HS-5 (cell line): ENCODE measurements at places on chromosomes 4 and X.

DNA sequence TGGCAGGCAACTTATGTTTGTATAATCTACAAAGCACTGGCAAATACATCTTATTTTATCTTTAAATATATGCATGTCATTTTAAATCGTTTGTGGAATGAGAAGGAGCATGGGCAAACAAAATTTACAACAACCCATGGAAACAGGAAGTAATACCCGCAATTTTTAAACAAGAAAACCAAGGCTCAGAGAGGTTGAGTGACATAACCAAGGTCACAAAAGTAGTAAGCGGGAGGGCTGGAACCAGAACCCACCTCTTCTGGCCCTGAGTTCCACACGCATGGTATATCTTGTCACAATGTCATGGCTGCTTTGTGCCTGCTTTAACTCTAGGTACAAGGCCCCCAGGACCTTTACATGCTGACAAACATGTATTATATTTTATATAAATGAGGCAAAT is 52.9 kb downstream of the SLC7A11 start:
- no peak for DNase-seq

- DNase-seq: no peak
Measured at GRCh38 chr4:82679531-82679930, 117.7 kb upstream of the TMEM150C start.

DNA sequence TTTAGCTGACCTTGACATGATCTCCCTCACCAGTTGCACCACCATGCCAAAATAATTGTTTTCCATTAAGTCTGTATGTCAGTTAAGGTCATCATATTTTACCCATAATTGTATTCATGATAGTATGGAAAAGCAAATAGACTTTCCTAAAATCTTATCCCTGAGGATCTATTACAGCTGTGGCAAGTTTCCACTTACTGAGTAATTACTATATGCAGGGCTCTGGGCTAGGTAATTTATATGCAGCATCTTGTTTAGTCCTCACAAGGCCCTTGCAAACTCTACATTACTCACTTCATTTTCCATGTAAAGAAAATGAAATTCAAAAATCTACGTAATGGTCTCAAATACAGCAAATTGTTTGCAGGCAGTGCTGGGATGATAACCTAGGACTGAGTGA is 34.8 kb downstream of the YIPF7 start:
- no peak for DNase-seq

DNA sequence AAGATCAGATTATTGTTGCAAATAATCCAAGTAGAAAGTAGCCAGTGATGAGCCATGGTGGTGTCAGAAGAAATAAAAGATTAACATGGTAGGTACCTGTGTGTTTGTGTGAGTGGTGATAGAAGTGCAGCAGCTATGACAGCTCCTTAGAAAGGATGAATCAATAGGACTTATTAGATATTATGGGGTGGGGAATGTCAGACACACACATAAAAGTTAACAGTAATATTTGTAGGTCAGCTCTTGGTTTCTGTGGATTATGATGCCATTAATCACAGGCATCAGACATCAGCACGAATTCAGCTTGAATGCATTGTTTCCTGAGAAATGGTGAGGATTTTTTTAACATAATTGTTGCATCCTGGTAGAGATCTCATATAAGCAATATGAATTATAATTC is 695.7 kb downstream of the CENPC start:
- no peak for DNase-seq

DNA sequence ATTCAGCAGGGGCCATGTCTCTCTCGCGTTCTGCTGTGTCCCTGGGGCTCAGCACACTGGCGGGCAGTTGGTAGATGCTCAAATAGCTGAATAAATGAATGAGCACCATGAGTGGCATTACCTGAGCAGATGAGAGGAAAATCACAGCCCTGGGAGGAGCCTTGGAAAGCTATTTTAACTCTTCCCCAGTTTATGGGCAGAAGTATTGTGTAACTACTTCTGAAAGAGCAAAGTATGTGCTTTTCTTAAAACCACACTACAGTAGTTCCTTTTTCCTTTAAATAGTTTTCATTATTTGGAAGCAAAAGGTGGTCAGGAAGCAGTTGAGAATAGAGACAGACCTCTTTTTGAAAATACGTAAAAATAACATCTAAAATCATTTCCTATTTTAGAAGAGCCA is 3.0 kb upstream of the PLAC1 start:
- no peak for DNase-seq

- no peak for DNase-seq
Measured at GRCh38 chrX:120759685-120760084, 116.0 kb downstream of the CT47B1 start.

DNA sequence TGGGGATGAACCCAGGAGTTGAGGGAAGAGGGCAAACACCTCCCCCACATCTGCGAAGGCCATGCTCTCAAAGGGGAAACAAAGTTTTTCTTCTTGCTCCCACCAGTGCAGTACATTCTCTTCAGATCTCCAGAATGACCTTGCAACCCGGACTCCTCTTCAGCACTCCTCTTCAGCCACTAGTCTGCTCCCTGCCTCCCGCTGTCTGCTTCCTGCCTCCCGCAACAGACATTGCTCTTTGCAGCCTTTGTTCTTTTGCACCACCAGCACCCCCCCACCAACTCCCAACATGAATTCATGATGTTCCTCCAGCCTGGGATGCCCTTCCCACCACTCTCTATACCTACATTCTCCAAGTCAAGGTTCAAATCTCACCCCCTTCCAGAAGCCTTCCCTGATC is 32.1 kb downstream of the UTP14A start:
- DNase-seq: no peak

GRCh38 chr4:75696071-75696470 is 22.9 kb upstream of the G3BP2 start:
- DNase-seq: no peak
